IgD-negative memory B cell (primary cell): ENCODE measurements at places on chromosomes 16 and 17. TPM values are rescaled to one million over a fixed set of nuclear protein-coding genes. Genes with fewer than 3 reads are reported as not detected.

Gene NR1D1
- 3.6 TPM for polyA plus RNA-seq

Gene TP53TG3C
- not detected for polyA plus RNA-seq

Gene TEX14
- not detected for polyA plus RNA-seq

Gene ZSCAN10
- not detected for polyA plus RNA-seq

Gene MT4
- not detected for polyA plus RNA-seq

Gene LGALS9C
- not detected for polyA plus RNA-seq

Gene TBC1D10B
- 11.3 TPM for polyA plus RNA-seq

Gene CD79B
- polyA plus RNA-seq = 1,452 TPM

Gene CD300E
- polyA plus RNA-seq = 0.11 TPM

Gene ABCC3
- polyA plus RNA-seq = 0.91 TPM

Gene CCT6B
- 2.8 TPM for polyA plus RNA-seq

Gene EPN3
- not detected for polyA plus RNA-seq

Gene NUPR1
- not detected for polyA plus RNA-seq

Gene PTX4
- polyA plus RNA-seq = not detected

Gene GRIN2A
- not detected for polyA plus RNA-seq

Gene BANP
- polyA plus RNA-seq = 37.3 TPM

Gene SMIM5
- polyA plus RNA-seq = 0.36 TPM

Gene KRTAP1-1
- not detected for polyA plus RNA-seq

Gene TAT
- polyA plus RNA-seq = not detected

Gene C1QTNF8
- polyA plus RNA-seq = not detected

Gene TOX3
- polyA plus RNA-seq = not detected

Gene DPEP2
- polyA plus RNA-seq = 45.3 TPM

Gene ZNF688
- 40.7 TPM for polyA plus RNA-seq

Gene ZNF771
- 4.8 TPM for polyA plus RNA-seq

Gene SPATA32
- polyA plus RNA-seq = 0.34 TPM

Gene IGSF6
- polyA plus RNA-seq = 0.31 TPM

Gene KRT33B
- not detected for polyA plus RNA-seq

Gene SPATA22
- polyA plus RNA-seq = not detected

Gene PIEZO1
- polyA plus RNA-seq = 33.4 TPM

Gene RPS2
- 6,339 TPM for polyA plus RNA-seq

Gene ZNF423
- not detected for polyA plus RNA-seq

Gene TNFRSF17
- 83.0 TPM for polyA plus RNA-seq

Gene CLEC18A
- not detected for polyA plus RNA-seq

Gene MYH11
- polyA plus RNA-seq = 3.9 TPM

Gene IRX3
- not detected for polyA plus RNA-seq

Gene C17orf50
- not detected for polyA plus RNA-seq

Gene SPIRE2
- polyA plus RNA-seq = 0.19 TPM

Gene NOTUM
- not detected for polyA plus RNA-seq
